NCI-H1694 (cell line): ENCODE measurements at places on chromosomes 7 and 10.

DNA sequence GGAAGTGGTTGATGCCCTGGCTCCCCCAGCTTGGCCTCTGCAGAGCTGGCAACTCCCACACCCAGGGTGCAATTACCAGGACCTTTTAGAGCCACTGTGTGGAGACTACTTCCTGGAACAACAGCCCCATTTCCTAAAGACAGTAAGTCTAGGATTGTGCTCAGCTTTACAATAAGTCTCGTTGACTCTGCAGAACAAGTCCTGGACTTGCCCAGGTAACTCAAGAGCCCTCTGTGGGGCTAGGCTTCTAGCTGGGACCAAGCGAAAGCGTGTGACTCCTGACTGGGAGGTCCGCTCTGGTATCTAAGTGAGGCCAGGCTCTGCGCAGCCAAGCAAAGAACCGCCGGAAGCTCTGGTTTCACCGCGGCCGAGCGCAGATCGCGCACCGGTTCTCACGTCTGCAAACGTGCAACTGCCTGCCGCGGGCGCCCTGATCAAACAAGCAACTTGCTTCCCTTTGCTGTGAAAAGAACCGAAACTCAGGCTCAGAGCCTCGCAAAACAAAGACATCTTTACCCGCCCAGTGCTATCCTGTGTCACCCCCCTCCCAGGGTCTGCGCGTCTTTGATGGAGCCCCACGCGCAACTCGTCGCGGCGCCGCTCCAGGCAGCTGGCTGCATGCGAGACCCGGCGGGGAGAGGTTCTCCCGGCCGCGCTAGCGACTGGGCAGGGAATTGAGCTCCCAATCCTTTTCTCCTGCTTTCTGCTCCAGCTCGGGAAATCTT, 4.4 kb upstream of the PDLIM1 start:
- no peak for DNase-seq

DNA sequence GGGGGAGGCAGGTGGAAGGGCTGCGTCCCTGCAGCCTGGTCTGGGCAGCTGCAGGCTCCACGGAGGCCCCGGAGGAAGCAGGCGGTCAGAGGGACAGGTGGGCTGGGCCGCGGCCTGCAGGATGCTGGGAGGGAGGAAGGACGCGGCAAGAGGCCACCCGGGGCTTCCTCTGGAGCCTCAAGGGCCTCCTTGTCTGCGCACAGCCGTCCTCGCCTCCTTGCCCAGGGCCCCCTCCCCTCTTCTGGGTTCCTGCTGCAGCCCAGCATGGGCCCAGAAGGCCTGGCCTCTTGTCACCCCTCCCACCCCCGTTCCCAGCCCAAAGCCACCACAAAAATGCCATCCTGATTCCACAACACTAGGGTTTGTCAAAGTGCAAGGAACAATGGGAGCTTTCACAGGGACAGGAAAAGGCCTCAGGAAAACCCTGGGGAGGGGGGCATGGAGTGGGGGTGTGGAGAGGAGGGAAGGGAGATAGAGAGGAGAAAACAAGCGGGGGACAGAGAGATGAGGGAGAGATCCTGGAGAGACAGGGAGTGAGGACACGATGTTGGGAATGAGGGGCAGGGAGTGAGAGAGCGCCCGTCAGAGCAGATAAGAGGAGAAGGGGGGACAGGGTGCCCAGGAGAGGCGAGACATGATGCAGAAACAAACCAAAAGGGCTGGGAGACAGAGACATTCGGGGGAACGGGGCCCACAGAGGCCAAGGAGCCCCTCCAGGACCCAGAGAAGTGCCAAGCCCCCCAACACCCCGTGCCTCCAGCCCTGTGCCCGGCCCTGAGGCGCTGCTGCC, 41.8 kb downstream of the ZCCHC24 start:
- DNase-seq = no peak

- DNase-seq = no peak
Measured at GRCh38 chr10:5305374-5305773, 59.4 kb upstream of the UCN3 start.

DNA sequence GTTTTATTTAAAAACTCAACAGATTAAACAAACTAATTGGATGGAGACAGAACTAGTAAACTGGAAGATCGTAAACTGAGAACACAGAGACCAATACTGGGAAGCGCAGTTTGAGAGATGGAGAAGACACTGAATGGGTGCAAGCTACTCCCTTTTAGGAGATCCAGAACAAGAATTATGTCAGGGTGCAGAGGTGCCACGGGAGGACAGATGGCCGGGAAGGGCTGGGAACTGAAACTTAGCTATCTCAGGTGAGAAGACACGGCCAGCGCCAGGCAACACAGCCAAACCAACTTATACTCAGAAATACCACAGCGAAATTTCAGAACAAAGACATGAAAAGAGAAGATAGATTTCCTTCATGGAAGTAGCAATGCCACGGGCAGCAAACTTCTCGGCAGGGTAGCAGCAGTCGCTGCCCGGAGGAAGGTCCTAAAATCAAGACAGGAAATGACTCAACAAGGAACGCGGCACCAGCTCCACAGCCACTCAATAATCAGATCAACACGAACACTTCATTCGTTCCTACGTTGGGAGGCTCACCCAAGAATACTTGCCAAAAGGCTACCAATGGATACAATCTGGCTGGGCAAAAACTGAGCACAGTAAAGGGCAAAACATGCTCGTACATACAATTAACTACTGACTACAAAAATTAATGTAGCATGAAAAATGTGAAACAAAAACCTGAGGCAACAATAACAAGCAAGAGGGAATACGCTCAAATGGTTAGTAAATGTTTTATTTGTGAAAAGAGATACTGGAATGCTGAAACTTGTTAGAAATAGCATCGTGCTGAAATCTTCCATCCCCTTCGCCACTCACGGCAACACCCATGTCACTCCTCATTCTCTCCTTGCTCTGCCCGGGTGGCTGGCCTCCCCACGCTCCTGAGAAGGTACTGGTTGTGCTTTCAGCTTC, 2.2 kb upstream of the LRRC27 start:
- DNase-seq = no peak
